ENCODE measurements at places on chromosomes 13 and 19.

DNA sequence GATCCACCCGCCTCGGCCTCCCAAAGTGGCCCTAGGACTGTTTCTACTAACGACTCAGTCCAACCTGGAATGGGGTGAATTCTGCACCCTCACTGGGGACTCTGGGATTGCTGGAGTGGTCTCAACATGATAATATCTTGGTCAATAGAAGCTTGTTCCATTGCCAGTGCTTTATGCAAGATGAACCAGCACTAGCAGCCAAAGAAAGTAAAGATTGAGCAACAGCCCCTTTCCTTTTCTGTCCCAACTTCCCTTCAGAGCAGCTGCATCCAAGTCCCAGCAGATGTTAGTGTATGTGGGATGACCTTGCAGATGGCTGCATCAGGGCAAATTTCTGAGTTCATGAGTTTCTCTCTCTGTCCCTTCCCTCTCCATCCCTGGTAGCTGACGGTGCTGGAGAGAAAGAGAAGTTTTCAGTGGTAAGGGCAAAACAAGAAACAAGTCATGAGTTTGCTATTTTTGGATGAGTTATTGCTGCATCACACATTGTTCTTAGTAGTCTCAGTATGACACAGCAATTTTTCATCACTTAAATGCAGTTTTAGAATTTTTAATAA is 183.6 kb upstream of the EDNRB start:
- DNase-seq: no peak

DNA sequence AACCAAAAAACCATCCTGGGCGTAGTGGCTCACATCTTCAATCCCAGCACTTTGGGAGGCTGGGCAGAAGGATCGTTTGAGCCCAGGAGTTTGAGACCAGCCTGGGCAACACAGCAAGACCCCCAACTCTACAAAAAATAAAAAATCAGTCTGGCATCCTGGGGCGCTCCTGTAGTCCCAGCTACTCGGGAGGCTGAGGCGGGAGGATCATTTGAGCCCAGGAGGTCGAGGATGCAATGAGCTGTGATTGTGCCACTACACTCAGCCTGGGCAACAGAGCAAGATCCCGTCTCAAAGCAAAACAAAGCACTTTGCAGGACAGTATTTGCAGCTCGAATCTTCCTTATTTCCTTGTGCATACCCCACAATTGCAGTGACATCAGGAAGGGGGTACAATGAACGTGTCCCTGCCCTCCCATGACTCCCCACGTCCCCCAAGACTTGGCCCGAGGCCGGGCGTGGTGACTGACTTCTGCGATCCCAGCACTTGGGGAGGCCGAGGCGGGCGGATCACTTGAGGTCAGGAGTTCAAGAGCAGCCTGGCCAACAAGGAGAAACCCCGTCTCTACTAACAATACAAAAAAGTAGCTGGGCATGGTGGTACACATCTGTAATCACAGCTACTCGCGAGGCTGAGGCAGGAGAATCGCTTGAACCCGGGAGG is 870 bp downstream of the NDUFB7 start:
- no peak for DNase-seq

- no peak for DNase-seq
Measured at GRCh38 chr13:67520886-67521285, 290.8 kb upstream of the PCDH9 start.

GRCh38 chr13:41148419-41149283 is 16.0 kb upstream of the KBTBD6 start:
- DNase-seq: no peak

DNA sequence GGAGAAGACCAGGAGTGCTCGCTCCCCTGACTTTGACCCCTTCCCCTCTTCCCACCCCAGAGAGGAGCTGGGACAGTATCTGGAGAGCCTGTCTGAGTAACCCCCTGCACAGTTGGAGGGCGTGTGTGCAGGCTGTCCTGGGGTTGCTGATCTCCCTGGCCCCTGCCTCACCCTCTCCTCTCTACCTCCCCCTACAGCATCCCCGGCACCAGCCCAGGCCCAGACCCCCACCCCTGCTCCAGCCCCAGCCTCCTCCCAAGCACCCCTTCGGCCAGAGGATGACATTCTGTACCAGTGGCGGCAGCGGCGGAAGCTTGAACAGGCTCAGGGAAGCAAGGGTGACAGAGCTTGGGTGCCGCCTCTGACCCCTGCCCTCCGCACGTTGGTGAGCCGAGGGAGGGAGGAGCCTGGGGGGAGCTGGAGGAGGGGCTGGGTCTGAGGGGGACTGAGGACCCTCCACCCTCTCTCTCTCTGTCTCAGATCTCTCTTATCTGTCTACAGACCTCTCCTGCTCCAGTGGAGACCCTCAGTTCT is 8.7 kb downstream of the PROSER3 start:
- no peak for DNase-seq

- DNase-seq: no peak
Measured at GRCh38 chr19:12996406-12997094, 1.3 kb downstream of the NFIX start.

DNA sequence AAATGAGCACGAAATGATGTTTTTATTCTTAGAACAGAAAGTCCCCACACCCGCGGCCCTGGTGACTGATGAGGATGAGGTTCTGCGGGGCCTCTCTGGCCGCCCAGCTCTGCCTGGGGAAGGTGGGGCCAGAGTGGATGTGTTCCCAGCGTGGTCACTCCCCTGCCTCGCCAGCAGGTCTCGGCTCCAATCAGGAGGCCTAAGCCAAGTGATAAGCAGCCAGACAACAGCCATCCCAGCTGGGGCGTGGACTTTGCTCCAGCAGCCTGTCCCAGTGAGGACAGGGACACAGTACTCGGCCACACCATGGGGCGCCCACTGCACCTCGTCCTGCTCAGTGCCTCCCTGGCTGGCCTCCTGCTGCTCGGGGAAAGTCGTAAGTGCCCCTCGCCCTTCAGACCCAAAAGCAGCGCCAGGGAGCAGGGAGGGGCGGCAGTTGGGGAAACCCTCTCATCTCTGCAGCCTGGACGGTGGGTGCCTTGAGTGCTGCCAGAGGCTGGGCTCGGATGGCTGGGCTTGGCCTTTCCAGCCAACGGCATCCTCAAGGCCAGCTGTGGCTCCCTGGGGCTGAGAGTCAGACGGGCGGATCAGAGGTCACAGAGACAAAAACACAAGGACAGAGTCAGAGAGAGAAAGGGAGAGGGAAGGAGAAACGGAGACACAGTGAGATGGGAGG is at the start of gene F10:
Gene F10 (plus strand): TSS at position 250 of the 676 bp plus-strand sequence. CDS start 57 bp downstream, at position 307.
- DNase-seq: no peak

GRCh38 chr19:2032296-2032941 is 16.9 kb upstream of the BTBD2 start:
- no peak for DNase-seq

Measured in activated T-cell treated with anti-CD3 and anti-CD28 coated beads for 24 hours (primary cell).